GM13976 (cell line): ENCODE measurements at places on chromosomes 1 and 21.

DNA sequence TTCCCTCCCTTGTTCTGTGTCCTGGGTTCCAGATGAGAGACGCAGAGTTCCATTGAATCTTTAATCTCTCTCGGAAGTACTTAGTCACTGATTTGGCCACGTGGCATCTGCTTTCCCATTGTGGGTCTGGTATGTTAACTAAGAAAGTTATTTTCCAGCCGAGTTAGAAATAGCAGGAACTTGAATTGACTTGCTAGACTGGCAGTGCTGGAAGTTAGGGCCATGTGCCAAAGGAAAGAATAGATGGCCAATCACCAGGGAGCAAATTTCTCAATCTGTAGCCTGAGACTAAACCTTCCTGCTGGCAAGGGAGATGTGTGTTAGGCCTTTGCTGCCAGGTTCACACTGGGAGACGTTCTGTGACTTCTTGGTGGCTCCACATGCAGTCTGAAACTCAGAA is 24.2 kb upstream of the SLFNL1 start:
- DNase-seq: no peak

DNA sequence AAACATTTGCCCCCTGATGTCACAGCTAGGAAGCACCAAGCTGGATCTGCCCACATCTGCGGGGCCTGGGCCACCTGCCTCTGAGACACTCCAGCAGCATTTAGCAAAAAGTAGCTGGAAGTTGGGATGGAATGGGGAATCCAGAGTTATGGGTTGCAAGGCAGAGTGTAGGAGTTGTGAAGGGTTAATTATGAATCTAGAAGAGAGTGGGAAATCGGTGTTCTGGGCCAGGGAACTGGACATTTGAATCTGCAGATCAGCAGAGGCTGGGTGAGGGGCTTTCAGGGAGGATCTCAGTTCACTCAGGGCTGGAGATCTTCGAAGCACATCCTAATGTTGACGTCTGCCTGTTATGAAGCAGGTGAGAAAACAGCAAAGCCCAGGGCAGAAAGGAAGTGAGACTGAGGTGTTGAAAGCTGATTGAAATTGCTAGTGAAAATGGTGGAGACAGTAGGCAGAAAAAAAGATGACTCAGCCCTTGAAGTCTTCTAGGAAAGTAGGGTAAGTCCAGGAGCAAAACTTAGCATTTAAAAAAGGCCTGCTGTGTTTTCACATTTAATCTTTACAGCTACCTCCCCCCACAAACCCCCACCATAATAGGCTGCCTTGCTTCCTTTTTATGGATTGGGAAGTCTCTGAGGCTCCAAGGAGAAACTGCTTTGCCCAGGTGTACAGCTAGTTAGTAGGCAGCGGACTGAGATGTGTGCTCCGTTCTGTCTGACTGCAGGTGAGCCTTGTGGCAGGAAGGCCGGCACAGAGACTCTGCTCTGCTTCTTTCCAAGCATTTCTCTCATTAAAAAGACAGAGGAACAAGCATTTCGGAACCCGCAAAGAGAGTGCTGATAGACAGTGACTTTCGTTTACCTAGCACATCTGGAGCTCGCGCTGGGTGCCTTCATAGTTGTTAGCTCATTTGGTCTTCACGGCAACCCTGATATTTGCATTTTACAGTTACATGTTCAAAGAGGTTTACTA is 7.2 kb downstream of the VANGL1 start:
- peak; percentile 68 for DNase-seq

GRCh38 chr1:151494741-151495281 is 16.4 kb upstream of the CGN start:
- DNase-seq: peak; percentile 48

- DNase-seq: no peak
Observed at GRCh38 chr1:28323720-28324119, 5.1 kb upstream of the MED18 start.

DNA sequence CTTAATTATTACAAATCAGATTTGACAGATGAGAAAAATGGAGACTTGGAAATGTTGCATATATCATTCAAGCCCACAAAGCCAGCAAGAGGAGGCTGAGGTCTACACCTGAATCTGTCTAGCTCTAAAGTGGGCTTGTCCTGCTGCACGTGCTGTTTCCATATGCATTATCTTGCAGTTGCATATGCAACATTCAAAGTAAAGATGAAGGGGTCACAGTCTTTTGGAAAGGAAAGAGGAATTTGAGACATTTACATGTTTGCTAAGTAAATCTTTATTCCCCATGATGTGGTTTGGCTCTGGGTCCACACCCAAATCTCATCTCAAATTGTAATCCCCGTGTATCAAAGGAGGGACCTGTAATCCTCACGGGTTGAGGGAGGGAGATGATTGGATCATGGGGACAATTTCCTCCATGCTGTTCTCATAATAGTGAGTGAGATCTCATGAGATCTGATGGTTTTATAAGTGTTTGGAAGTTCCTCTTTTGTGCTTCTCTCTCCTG is 98.3 kb downstream of the BACH1 start:
- DNase-seq: no peak

GRCh38 chr1:68808351-68808750 is 311.5 kb upstream of the DEPDC1 start:
- no peak for DNase-seq

DNA sequence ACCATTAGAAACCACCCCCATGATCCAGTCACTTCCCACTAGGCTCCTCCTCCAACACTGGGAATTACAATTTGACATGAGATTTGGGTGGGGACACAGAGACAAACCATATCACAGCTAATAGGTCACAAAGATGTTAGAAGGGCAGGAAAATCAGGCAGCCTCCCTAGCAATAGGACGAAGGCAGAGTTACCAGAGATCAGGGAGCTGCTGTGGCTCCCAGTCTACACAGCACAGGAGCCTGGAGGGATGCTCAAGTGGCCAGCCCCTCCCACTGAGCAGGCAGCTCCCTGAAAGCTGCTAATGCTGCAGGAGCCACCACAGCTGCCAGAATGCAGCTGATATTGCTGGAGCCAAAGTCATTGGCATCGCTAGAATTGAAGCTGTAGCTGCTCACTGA is 51.0 kb downstream of the CR1L start:
- DNase-seq: no peak

DNA sequence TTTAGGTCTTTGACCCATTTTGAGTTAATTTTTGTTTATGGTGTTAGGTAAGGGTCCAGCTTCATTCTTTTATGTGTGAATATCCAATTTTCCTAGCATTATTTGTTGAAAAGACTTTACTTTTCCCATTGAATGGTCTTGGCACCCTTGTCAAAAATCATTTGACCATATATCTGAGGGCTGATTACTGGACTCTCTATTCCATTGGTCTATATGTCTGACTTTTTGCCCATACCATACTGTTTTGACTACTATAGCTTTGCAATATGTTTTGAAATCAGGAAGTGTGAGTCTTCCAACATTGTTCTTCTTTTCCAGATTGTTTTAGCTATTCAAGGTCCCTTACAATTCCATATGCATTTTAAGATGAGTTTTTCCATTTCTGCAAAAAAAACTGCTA is 11.4 kb upstream of the CCSAP start:
- DNase-seq: no peak

DNA sequence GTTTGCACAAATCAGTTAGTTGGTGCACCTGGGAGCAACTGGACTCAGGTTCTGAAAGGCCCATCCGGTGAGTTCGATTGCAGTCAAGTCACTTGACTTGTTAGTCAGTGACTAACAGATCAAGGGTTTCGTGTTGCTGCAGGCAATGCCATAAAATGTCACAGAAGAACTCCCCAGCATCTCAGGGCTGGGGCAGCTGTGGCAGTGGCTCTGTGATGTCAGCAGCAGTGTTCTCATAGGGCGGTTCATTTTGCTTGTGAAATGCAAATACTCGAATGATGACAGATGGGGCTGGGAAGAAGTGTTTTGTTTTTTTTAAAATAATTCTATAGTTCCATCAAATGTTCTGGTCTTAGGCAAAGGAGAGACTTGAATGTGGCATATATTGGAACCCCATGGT is 287.8 kb downstream of the LMX1A start:
- no peak for DNase-seq
